DMS79 treated with DMSO at 0.1 percent for 48 hours (cell line): ENCODE measurements at places on chromosomes 12 and 14.
A peak's percentile ranks its signal among the peaks of the same experiment; 100 is the strongest.

DNA sequence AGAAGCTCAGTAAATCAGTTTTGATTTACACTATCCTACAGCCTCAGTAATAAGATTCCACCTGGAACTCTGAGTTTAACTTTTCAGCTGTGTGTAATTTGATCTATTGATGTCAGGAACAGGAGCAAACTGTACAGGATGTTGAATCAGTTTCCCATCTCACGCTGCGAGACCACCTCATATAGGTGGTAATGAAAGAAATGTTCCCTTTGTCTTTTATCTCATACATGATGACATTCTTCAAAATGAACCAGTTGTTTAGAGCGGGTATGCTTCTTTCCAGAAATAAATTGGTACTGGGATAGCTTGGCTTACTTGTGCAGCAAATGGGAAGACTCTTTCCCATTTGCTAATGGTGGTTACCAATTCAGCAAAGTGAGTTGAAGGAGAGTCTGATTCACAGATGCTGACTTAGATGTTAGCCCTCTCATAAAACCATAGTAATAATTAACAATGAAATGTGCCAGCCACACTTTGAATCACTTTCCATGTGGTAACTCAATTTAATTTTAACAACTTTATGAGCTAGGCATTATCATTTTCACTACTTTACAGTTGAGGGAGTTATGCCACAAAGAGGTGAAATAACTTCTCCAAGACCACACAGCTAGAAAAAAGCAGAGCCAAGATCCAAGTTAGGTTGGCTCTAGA lies 251.5 kb downstream of the PAWR start:
- DNase-seq: no peak

DNA sequence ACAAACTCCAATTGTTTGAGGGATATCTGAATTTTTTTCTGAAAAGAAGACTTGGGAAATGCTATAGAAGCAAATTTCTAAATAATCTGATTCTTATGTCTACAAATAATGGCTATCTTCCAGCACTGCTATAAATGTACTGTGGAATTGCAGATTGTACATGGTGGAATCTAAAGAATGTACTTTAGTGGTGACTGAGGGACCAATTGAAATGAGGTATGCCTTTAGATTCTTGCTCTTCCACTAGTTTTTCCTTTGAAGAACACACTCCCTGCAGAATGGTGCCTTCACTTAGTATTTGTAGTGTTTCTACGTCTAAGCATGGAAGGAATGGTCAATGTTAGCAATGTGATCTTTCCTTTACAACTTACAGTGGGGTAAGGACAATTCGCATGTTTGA lies 11.7 kb upstream of the PRB4 start:
- DNase-seq: no peak

DNA sequence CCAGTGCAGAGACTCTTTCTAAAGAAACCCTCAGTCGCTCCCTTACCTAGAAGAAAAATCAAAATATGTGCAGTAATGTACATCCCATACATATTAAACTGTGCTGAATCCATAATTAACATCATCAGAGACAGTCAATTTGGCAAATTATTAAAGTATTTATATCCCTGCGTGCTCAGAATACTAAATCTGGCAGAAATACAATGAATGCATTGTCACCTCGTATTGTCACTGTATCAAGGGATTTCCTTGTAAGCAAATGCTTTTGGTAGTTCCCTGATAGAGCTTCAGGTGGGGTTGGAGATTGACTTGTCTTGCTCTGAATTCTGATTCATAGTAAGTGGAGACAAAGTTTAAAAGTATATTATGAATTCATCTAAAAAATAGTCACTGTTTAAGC lies 319.1 kb downstream of the PPFIA2 start:
- no peak for DNase-seq

GRCh38 chr12:95336387-95337067 lies 118.9 kb downstream of the VEZT start:
- peak; percentile 88 for DNase-seq

DNA sequence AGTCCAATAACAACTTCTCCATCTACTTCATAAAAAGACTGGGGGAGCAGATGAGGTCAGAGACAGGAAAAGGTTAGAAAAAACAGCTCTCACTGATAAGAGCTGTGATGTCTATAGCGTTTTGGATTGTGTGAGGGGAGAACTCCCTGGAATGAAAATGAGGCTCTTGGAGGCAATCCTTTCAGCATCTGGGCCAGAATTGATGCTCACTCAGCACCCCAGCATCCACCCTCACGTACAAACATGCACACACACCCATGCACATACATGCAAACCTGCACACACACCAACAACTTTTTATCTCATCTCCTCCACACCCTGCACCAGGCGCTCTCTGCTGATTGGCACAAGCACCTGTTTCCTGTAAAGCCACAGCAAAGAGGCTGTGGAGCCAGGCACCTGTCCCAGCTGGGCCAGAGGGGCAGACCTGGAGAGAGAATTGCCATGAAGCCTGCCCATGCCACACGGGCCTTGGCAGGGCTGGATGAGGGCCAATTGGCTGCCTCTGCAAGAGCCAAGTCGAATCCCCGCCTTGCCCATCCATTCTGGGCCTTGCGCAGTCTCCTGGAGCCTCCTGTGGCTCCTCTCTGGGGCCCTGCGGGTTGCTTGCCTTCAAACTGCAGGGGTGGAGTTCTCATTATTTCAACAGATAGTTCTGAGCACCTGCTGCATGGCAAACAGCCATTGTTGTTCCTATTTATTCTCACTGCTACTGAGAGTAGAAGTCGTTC lies 53.1 kb downstream of the SYNE3 start:
- peak; percentile 96 for DNase-seq

GRCh38 chr14:62866376-62866775 lies 178.9 kb downstream of the KCNH5 start:
- no peak for DNase-seq

DNA sequence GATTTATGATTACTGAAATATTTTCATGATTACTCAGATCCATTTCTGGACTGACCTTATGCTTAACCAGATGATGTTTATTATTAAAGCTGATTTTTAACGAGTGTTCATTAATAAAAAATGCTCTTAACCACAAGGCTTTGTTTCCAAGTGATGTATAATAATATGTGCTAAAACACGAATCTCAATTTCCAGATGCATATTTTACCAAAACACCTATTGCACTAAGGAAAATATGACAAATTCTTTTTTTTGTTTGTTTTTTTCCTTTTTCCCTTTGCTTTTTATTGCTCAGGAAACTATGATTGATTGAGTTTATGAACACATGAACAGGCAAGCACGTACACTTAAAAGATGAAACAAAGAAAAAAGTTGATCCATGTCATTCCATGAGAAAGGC lies 16.9 kb upstream of the DUSP6 start:
- DNase-seq: no peak

GRCh38 chr14:102225936-102226335 lies 79.0 kb downstream of the MOK start:
- DNase-seq: no peak

- no peak for DNase-seq
Measured at GRCh38 chr12:65923228-65923627, 98.9 kb downstream of the HMGA2 start.

DNA sequence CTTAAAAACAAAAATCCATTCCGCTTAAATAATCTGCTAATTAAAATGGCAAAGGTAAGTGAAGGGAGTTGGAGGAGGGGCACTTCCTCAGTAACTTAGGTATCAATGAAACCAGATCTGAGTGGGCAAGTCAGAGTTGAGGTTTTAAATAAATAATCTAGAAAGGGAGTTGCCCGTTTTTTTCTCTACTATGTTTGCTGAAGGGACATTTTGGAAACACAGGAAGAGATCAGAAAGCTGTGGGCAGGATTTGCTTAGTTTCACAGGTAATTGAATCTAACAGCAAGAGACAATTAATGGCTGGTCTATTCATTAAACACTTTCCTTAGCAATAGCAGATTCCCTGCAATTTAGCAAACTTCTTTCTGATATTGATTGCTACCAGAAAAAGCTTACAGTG lies 186.0 kb upstream of the ABCD2 start:
- no peak for DNase-seq

DNA sequence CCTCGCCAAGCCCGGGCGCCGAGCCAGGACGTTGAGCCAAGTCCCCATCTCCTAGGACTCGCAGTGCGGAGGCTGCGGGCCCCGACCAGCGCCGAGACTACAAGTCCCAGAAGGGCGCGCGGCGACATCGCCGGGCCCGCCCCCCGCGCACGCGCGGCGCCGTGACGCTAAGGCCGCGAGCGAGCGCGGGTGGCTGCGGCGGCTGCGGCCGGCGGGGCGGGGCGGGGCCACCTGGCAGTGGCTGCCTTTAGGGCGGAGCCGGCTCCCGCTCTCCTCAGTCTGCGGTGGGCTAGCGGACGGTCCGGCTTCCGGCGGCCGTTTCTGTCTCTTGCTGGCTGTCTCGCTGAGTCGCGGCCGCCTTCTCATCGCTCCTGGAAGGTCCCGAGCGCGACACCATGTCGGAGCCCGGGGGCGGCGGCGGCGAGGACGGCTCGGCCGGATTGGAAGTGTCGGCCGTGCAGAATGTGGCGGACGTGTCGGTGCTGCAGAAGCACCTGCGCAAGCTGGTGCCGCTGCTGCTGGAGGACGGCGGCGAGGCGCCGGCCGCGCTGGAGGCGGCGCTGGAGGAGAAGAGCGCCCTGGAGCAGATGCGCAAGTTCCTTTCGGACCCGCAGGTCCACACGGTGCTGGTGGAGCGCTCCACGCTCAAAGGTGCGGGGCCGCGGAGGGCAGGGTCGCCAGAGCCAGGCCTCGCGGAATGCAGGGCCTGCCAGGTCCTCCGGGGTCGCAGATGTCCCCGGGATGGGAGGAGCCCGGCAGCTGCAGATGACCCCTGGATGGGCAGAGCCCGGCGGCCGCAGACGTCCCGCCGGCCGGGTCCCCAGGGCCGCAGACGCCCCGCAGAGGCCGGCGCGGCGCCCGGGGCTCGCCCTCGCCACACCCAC lies at the start of gene DYNC1H1:
TSS of gene DYNC1H1 (plus strand) at position 277 of the 884 bp plus-strand sequence. CDS start at position 396, 119 bp downstream.
- peak; percentile 97 for DNase-seq

DNA sequence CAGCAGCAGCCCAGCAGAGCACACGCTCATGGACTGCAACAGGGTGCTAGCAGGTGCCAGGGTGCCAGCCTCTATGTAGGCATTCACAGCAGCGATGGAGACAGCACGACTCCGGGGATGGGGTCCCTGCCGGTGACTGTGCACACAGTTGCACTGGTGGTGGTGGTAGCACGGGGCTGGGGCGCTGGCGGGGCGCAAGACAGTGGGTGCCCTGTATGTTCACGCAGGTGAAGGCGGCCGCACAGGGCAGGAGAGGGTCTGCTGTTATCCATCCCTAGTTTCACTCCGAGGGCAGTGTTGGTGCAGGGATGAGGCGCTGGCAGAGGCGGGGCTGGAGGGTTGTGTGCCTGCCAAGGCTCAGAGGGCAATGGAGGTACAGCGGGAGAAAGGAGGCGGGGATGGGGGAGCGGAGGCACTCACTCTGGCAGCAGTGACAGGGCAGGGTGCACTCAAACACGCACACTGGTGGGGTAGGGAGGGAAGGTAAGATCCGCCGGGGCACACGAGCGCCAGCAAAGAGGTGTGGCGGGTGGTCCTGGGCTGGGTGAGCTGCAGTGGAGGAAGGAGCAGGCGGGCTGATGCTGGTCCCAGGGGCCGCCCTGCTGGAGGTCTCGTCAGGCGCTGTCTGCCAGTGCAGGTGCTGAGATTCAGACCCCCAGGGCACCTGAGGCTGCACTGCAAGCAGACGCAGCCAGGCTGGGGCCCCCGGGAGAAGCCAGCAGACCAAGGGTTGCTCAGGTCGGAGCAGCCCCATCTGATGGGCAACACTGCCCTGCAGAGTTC lies 76.7 kb downstream of the GALC start:
- no peak for DNase-seq

DNA sequence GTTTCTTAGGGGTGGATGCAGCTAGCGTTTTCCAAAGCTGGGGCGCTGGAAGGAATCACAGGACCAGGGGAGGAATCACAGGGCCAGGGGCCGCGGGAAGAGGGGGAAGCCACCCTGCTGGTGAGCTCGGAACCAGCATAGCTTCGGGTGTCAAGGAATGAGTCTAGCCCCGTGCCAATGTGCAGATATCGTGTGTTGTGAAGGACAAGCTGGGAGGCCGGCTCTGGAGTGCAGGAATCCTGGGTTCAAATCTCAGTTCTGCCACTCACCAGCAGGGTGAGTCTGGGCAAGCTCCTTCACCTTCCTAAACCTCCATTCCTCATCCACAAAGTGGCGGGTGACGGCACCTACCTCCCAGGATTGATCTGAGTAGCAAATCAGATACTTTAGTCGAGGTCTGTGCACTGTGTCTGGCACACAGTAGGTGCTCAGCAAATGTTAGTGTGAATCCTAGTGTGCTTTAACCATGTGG lies 53.6 kb upstream of the RIN3 start:
- no peak for DNase-seq

DNA sequence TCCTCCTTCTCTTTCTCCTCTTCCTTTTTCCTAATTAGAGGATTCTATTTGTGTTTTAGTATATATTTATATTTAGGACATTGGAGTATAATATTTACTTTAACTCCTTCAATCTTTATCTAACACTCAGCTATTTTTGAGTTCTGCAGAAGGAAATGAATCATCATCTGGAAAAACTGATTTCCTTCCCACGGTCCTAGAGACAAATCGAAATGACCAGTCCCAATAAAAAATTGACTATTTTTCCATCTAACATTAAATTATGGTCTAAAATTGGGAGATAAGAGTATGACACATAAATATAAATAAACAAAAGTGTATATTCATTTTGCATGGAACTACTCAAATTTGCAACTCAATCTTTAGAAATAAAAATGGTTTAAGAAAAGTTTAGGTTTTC lies 167.4 kb downstream of the TMTC3 start:
- DNase-seq: no peak

DNA sequence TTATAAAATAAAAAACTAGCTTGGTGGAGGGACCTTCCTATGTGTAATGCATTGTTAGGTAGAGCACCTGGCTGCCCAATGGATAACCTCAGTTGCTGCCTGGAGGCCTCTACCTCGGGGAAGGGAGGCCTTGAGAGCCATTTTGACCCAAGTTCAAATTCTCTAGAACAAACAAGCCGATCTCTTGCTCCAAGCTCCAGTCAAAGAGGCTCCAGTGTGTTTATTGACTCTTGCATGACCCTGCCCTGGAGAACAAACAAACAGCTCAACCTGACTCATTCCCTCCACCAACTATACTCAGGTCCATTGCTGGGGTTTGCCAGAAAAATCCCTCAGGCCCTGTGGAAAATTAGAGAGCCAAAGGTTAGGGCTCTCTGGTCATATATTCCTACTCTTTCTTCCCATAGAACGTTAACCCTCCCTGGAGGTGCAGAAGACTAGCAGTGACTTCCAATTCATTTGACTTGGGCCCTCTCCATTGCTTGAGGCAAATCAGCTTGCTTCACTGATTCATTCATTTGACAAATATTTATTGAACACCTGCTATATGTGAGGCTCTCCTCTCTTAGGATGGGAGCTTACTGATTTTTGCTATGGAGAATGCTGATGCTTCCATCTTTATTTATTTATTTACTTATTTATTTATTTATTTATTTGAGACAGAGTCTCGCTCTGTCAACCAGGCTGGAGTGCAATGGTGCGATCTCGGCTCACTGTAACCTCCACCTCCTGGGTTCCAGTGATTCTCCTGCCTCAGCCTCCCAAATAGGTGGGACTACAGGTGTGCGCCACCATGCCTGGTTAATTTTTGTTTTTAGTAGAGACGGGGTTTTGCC lies 73.7 kb upstream of the CISTR start:
- DNase-seq: no peak

DNA sequence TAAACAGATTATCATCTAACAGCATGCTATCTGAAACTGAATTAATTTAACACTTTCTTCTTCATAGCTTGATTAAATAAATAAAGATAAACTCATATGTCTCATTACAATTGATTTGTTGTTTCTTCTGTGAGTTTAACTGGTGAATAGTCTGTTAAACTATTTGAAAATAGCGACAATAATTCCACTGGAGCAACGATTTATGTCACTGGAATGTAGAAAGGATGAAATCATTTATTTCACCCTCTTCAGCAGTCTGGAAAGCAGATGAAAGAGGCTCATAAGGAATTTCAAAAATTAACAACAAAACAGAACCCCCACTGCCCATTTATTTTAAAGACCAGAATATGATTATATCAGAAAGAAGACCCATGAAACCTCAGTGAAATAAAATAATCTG lies 1165.1 kb upstream of the USP15 start:
- no peak for DNase-seq
